ENCODE measurements at places on chromosomes 5 and 9. TPM values are rescaled to one million over a fixed set of nuclear protein-coding genes. Genes with fewer than 3 reads are reported as not detected.

LCN15 gene
- not detected for polyA plus RNA-seq

IPPK gene
- polyA plus RNA-seq, result 10.4 TPM

CAMK4 gene
- polyA plus RNA-seq, result 0.41 TPM

PCDHA4 gene
- polyA plus RNA-seq, result not detected

JAKMIP2 gene
- not detected for polyA plus RNA-seq

NMUR2 gene
- not detected for polyA plus RNA-seq

SAXO1 gene
- not detected for polyA plus RNA-seq

POU5F2 gene
- polyA plus RNA-seq, result not detected

MEIKIN gene
- not detected for polyA plus RNA-seq
